NCI-H226 (cell line): ENCODE measurements at places on chromosomes 1 and 21.

- DNase-seq = no peak
Observed at GRCh38 chr1:3033040-3033789, 11.9 kb downstream of the ACTRT2 start.

DNA sequence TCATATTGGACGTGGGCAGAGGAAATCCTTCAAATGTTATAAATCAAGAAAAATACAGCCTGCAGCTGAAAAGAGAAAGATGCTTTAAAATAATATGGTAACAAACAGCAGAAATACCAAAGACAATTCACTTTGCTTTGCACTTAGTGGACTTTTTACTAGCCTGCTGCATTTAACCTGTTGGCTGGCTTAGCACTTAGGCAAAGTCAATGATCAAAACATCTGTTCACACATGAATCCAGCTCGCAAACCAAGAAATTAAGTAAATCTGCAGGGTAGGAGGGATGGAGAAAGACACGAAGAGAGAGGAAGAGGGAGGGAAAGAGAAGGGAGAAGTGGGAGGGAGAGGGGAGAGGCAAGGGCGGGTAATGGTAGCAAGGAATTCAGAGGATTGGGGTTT lies 103.6 kb upstream of the RAB4A start:
- DNase-seq = no peak

DNA sequence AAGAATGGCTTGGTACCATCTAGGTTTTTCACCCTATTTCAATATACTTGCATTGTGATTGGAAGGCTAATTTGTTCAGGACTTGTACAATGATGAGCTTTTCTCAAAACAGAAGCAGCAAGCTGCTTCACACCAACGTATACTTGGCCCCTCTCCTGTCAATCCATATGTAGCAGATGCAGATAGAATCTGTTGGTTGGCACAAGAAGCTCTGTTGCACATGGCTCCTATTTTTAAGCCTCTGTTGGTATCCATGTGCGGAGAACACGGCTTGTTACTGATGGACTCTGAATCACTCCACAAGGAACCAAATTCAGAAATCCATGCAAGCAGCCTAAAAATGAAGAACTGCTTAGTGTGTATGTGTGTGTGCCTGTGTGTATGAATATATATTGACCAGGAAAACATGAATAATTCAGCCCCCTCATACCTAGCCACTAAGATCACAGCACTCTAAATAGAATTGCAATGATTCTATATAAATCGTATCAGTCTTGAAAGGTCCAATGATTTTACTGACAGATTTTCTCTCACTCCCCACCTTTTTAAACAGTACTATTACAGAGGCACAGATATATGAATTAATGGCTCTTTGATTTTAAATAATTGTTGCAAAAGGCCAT lies 258.4 kb upstream of the DPYD start:
- no peak for DNase-seq

- DNase-seq = peak; percentile 9
Observed at GRCh38 chr1:202007304-202007703, 3.1 kb upstream of the ELF3 start.

GRCh38 chr1:177048314-177049069 lies 116.0 kb downstream of the ASTN1 start:
- no peak for DNase-seq

DNA sequence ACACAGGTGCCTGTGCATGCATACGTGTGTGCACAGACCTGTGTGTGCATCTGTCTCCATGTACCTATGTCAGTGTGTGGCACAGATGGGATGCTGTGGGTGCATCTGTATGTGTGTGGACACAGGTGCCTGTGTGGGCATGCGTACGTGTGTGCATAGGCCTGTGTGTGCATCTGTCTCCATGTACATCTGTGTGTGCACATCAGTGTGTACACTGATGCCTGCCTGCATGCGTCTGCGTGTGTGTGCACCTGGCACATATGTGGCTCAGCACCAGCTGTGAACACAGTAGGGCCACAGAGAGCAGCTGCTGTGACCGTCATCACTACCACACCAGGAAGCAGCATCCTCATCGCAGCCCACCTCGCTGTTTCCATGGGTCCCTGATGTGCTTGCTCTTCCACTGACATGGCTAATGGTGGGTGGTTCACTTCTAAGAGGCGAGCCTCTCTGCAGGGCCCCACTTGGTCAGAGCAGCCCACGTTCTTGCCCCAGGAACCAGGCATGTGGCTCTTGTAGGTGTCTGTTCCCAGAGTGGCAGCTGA lies 9.6 kb upstream of the SPATC1L start:
- no peak for DNase-seq
